ENCODE measurements at places on chromosomes 5 and 9.

- H3K36me3 ChIP-seq = no peaks in the 10 kb centered on the region
- no peak for DNase-seq
- H3K4me1 ChIP-seq = no peaks in the 10 kb centered on the region
- H3K4me3 ChIP-seq = no peak overlapping the region
- no peak overlapping the region for H3K27ac ChIP-seq
Observed at GRCh38 chr5:52504584-52505240, 283.0 kb upstream of the ITGA1 start.

DNA sequence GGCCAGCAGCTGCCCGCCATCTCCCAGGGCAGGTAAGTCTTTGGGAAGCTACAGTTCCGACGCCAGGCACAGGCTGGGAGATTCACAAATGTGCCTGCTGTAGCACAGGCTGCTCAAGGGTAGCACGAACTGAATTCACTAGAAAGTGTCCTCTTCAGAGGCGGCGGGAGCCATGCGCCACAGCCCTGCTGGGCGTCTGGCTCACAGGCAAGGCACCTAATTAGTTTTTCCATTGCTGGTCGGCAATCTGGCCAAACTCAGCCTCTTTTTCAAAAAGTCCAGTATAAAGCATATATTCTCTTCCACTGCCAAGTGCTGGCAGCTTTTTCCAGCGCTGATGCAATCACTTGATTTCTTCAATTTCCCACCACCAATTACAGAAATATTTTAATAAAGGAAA, 128.9 kb upstream of the RAPGEF1 start:
- no peaks in the 10 kb centered on the region for H3K4me1 ChIP-seq
- H3K36me3 ChIP-seq = no peaks in the 10 kb centered on the region
- no peak overlapping the region for H3K4me3 ChIP-seq
- H3K27ac ChIP-seq = no peak overlapping the region

- H3K4me3 ChIP-seq = no peak overlapping the region
- peak overlapping the region; percentile 71 for H3K27ac ChIP-seq
- DNase-seq = no peak
- no peaks in the 10 kb centered on the region for H3K36me3 ChIP-seq
- H3K4me1 ChIP-seq = peaks cover 57% of the 10 kb centered on the region
Observed at GRCh38 chr9:38042626-38043357, 26.2 kb downstream of the SHB start.

DNA sequence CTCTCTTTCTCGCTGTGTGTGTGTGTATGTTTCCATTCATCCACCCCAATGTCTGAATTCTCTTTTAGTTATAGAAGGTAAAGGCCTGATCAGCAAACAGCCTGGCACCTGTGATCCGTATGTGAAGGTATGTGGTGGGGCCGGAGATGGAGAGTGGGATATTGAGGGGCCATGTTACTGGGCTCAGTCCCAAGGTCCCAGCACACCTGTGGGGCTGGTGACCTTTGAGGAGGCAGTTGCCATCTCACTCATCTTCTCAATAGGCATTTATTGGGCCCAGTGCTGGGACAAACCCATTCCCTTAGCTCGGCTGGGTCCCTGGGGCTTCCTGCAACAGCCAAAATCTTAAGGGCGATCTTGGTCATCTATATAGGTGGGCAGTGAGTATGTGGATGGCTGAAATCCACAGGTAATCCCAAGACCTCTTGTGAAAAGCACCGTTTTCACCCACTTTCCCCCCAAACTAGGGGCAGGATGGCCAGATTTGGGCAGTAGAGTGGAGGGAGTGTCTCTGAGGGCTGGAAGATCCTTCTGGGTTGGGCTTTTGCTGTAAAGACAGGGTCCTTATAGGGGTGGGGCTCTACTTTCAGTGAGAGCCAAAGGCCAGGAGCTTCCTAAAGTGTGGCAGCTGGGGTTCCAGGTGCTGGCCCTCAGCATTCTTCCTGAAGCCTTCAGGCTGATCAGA, 19.6 kb downstream of the RGS3 start:
- DNase-seq = no peak
- H3K4me3 ChIP-seq = no peak overlapping the region
- no peaks in the 10 kb centered on the region for H3K36me3 ChIP-seq
- H3K27me3 ChIP-seq = no peaks in the 10 kb centered on the region
- peak overlapping the region; percentile 15 for H3K27ac ChIP-seq

DNA sequence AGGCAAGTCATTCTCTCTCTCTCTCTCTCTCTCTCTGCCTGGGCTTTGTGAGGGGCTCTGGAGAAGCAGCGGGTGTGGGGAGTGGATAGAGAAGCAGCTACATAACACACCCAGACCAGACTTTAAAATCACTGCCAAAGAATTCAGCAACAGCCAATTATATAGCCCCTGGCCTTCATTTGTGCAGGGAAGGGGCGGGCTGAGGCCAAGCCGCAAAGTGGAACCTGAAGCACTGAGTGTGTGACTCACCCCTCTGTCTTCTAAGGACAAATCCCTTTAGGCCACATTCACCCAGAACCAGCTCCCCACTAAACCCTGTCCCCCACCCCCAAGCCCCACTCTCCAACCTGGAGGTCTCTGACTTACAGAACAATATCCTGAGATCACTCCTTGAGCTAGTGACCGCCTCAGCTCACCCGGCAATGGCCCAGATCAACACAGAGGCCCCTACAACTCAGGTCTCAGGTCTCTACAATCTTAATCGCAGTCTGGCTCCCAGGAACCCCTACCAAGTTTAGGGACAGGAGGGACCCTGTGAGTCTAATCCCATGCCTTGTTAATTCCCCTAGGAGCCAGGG, 6.0 kb downstream of the B4GALT1 start:
- H3K36me3 ChIP-seq = no peaks in the 10 kb centered on the region
- H3K27me3 ChIP-seq = no peaks in the 10 kb centered on the region
- H3K4me3 ChIP-seq = peak overlapping the region; percentile 70
- H3K4me1 ChIP-seq = peaks cover 82% of the 10 kb centered on the region
- H3K27ac ChIP-seq = peak overlapping the region; percentile 99

GRCh38 chr9:136934277-136934676, 10.3 kb downstream of the FBXW5 start:
- no peaks in the 10 kb centered on the region for H3K36me3 ChIP-seq
- no peak overlapping the region for H3K4me3 ChIP-seq
- H3K27me3 ChIP-seq = no peaks in the 10 kb centered on the region
- no peak for DNase-seq

GRCh38 chr9:76686756-76687155, 77.5 kb upstream of the PCA3 start:
- H3K27ac ChIP-seq = no peak overlapping the region
- no peak for DNase-seq
- H3K4me1 ChIP-seq = no peaks in the 10 kb centered on the region
- no peaks in the 10 kb centered on the region for H3K36me3 ChIP-seq
- no peak overlapping the region for H3K4me3 ChIP-seq

GRCh38 chr5:33513462-33514185, 72.9 kb downstream of the TARS1 start:
- no peaks in the 10 kb centered on the region for H3K27me3 ChIP-seq
- H3K4me3 ChIP-seq = no peak overlapping the region
- no peak for DNase-seq
- no peak overlapping the region for H3K27ac ChIP-seq
- no peaks in the 10 kb centered on the region for H3K36me3 ChIP-seq
- no peaks in the 10 kb centered on the region for H3K4me1 ChIP-seq

DNA sequence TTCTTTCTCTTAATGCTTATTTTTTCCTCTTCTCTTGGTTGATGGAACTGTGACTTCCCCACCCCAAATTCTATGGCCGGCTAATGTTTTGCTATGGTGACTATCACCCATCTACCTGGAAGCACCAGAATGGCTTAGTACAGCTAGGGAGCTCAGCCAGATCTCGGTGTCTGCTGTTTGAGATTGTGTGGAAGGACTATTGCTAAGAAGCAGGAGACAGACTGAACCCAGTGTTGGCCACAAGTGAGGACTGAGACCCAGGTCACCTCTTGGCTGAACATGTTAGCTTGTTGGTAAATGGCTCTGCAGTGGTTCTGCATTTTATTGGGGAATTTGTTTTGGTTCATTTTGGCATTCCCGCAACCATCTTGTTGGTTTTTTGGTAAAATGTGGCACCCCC, 2.7 kb downstream of the PRRC2B start:
- DNase-seq = no peak
- no peaks in the 10 kb centered on the region for H3K27me3 ChIP-seq
- H3K27ac ChIP-seq = peak overlapping the region; percentile 90
- no peaks in the 10 kb centered on the region for H3K36me3 ChIP-seq

GRCh38 chr5:106600803-106601202, 1069.9 kb downstream of the EFNA5 start:
- no peak overlapping the region for H3K4me3 ChIP-seq
- H3K4me1 ChIP-seq = no peaks in the 10 kb centered on the region
- no peaks in the 10 kb centered on the region for H3K36me3 ChIP-seq
- H3K27ac ChIP-seq = no peak overlapping the region
- DNase-seq = no peak

DNA sequence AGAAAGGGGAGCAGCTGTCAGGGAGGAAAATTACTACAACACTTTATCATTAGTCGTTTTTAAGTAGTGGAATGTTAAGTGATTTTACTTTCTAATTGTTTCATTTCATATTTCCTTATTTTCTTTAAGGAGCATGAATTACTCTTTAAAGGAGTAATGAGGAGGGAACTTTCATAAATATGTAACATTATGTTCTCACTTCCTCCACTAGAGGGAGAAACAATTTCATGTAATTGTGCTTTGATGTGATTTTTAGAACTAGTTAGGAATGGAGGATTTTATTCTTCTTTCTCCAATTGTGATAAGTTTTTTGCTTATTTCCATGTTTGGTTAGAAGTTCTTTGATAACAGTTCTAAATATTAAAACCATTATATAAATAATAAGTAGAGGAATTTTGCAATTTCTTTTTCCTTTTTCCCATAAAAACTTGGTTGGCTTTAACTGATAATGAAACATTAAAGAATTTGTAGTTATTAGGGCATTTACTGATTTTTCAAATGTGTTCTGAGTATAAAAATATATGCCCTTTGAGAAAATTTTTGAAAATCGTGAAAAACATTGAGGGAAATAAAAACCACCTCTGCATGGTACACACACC, 25.6 kb downstream of the CEP78 start:
- H3K36me3 ChIP-seq = peaks cover 3% of the 10 kb centered on the region
- no peak overlapping the region for H3K4me3 ChIP-seq
- no peaks in the 10 kb centered on the region for H3K4me1 ChIP-seq
- H3K27ac ChIP-seq = no peak overlapping the region
- no peaks in the 10 kb centered on the region for H3K27me3 ChIP-seq
- DNase-seq = no peak

DNA sequence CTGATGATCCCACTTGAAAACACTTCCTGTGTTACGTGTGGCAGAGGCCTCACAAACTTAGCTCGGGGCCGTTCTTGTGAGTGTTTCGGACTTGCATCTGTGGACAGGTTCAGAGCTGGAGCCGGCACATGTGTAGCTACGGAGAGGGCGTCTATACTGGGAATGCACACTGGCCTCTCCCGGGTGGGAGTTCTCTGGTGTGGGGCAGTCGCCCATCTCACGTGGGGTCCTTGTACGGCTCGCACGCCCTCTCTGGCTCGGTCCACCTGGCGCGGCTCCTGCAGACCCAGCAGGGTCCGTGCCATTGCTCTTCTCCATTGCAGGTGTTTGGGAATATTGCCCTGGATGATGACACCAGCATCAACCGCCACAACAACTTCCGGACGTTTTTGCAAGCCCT, 197.9 kb downstream of the CACNA1B start:
- no peak overlapping the region for H3K27ac ChIP-seq
- H3K27me3 ChIP-seq = no peaks in the 10 kb centered on the region
- no peaks in the 10 kb centered on the region for H3K4me1 ChIP-seq
- H3K4me3 ChIP-seq = no peak overlapping the region

GRCh38 chr5:9344751-9345240, 201.1 kb downstream of the SEMA5A start:
- H3K27me3 ChIP-seq = no peaks in the 10 kb centered on the region
- H3K36me3 ChIP-seq = no peaks in the 10 kb centered on the region
- H3K4me3 ChIP-seq = no peak overlapping the region
- no peak overlapping the region for H3K27ac ChIP-seq
- peak; percentile 14 for DNase-seq

- H3K27me3 ChIP-seq = peaks cover 12% of the 10 kb centered on the region
- H3K4me1 ChIP-seq = no peaks in the 10 kb centered on the region
- no peaks in the 10 kb centered on the region for H3K36me3 ChIP-seq
- DNase-seq = peak; percentile 96
- no peak within 1 kb of the TSS for H3K27ac ChIP-seq
Observed at GRCh38 chr5:114361724-114362196, at the start of gene KCNN2. TSS of gene KCNN2 (plus strand) at chr5:114362070. CDS start at chr5:114362140, 70 bp downstream.

DNA sequence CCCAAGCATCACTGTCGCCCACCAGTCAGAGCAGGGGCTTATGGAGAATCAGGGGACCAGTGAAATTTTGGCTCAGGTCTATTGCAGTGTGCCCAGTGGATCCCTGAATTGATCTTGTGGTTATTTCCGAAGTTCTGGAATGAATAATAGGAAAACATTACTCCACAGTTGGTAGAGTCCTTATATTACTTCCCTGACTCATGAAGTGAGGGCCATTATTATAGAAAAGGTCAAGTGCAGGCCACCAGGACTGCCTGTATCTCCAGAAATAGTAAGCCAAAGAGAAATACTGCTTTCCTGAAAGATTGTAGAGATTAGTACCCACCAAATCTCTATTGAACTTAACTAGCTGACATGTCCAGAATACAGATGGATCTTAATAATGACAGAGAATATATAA, 335.0 kb downstream of the NPR3 start:
- H3K27me3 ChIP-seq = no peaks in the 10 kb centered on the region
- no peaks in the 10 kb centered on the region for H3K36me3 ChIP-seq
- no peak overlapping the region for H3K4me3 ChIP-seq

DNA sequence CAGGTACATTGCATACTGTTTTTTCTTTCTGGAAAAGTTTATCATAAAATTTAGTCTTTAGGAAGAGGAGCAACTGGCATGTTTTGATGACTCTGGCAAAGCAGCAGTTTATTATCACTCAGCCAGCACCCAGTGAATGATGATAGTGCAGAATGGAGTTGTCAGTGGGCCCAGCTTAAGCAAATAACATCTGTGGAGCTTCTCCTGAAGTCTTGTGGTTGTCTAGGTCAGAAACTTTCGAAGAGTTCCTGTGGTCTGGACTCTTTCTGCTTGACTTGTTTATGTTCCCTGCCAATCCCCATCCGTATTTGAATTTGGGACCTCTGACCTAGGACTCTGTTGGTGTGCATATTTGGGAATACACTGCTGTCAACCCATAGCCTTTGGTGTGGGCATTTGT, 38.1 kb upstream of the C5orf47 start:
- DNase-seq = no peak
- H3K27me3 ChIP-seq = no peaks in the 10 kb centered on the region
- H3K36me3 ChIP-seq = peaks cover 76% of the 10 kb centered on the region
- no peak overlapping the region for H3K4me3 ChIP-seq

- H3K36me3 ChIP-seq = no peaks in the 10 kb centered on the region
- no peak overlapping the region for H3K4me3 ChIP-seq
- no peaks in the 10 kb centered on the region for H3K27me3 ChIP-seq
- no peak for DNase-seq
Observed at GRCh38 chr9:38157711-38158110, 88.7 kb upstream of the SHB start.

Data from kidney (tissue), 22 donors.